Stimulated activated CD8-positive, alpha-beta memory T cell treated with anti-CD3 and anti-CD28 coated beads, Interleukin-7, amount 100 ng/mL, for 1 hour (primary cell): ENCODE measurements at places on chromosomes 11 and 22.

DNA sequence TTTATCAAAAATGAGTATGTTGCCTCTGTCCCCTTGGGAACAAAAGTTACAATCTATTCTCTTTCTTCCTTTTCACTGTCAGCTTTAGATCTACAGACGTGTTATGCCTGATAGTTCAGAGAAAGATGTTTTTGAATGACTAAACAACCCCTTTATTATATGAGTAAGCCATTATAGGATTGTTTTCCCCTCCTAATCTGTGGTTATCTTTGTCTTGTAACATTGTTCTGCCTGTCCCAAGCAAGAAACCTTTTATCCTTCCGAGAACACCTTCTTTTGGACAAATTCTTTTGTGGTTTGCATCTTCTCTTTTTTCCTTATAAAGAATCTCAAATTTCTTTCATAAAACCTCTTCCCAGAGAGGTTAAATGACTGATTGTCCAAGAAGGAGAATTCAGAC is 208.4 kb downstream of the DDX10 start:
- DNase-seq: no peak

- DNase-seq: no peak
Observed at GRCh38 chr22:24025475-24025874, 14.4 kb downstream of the CABIN1 start.

- DNase-seq: no peak
Observed at GRCh38 chr11:118572981-118573550, 857 bp downstream of the ARCN1 start.

DNA sequence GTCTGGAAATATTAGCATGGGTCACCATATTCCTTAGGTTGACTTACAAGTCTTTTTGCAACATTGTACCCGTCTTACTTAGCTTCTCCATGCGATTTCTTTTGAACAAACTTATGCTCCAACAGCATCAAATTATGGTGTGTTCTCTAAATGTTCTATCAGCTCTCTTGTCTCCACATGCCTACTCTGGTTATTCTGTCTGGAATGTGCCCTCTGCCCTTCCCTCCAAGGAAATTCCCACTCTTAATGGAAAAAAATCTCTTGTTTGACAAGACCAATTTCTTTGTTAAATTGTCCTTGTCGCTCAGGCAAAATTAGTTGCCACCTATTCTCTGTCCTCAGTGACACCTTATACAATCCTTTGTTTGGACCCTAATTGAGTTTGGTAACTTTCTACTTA is 522.8 kb upstream of the LUZP2 start:
- no peak for DNase-seq

- DNase-seq: no peak
Observed at GRCh38 chr22:24379536-24379935, 47.9 kb upstream of the ADORA2A start.

DNA sequence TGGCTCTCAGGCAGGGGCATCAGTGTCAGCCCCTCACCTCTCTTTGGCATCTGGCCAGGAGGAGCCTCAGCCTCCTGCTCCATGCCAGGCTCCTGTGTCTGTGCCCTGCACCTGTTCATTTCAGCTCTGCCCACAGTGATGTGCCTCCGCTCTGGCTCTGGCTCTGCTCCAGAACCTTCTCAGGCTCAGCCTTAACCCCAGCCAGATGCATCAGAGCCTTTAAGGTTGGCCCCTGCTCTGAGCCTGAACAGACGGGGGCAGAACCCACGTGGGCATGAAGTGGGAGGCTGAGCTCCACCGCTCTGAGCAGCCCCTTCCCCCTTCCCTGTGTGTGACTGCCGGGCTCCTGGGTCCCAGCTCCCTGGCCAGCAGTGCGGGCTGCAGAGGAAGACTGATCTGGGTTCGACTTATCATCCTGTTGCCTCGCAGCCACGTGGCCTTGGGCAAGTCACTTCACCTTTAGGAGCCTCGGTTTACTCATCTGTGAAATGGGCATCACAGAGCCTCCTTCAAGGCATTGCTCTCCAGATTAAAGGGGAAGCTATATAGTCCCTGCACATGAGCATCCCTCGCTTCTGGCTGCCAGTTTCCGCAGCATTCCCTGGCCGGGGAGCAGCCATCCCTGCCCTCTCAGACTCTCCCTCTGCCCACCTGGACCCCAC is 44.7 kb upstream of the RTL6 start:
- DNase-seq: no peak

DNA sequence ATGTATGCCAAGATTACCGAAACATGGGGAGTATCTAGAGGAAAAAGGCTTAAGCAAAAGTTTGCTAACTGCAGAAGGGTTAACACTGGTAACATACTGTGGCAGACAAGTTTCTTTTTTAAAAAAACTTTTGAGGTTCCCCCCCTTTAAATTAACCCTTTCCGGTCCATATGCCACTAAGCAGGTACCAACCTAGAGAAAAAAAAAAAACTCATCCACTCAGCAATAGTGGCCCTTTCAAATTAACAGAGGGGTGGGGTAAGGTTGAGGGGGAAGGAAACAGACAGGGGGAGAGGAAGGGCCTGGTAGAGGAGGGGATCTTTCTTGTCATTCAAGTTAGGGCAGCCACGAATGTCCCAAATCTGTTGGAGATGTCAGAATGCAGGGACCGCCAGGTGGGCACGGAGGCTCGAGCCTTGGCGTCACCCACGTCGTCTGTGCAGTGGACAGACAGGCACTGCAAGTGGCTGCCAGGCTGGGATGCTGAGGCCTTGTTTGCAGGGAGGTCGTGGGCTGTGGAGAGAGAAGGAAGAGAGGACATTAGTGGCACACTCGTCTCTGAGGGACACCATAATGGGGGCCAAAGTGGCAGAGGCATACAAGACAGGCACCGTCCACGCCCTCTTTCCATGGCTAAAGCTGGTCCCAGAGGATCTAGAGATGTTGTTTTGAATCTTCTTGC is 50.8 kb downstream of the MN1 start:
- DNase-seq: no peak

DNA sequence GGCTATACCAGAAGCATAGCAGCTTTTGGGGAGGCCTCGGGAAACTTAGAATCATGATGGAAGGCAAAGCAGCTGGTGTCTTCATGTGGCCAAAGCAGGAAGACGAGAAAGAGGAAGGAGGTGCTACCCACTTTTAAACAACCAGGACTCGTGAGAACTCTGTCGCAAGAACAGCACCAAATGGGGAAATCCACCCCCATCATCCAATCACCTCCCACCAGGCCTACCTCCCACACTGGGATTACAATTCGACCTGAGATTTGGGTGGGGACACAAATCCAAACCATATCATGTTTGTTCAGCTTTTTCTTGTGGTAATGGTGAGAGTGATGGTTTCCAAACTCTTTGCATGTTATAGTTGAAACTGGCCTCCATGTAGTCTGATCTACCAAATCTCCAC is 32.5 kb upstream of the OR10D3 start:
- DNase-seq: no peak

DNA sequence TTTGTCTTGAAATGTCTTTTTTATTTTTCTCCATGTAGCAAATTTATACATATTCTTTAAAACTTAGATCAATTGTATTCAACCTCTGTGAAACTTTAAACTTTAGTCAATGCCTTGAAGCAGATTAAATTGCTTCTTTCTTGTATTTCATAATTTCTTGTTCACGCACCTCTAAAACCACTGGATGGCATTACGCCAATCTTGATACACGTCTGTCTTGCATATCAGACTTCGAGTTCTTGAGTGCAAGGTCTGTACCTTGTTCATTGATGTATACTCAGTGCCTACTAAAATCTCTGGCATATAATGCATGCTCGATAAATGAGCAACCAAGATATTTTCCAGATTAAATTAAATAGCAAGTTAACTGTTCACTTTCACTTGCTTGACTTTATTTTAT is 236.8 kb downstream of the CASP12 start:
- DNase-seq: no peak

DNA sequence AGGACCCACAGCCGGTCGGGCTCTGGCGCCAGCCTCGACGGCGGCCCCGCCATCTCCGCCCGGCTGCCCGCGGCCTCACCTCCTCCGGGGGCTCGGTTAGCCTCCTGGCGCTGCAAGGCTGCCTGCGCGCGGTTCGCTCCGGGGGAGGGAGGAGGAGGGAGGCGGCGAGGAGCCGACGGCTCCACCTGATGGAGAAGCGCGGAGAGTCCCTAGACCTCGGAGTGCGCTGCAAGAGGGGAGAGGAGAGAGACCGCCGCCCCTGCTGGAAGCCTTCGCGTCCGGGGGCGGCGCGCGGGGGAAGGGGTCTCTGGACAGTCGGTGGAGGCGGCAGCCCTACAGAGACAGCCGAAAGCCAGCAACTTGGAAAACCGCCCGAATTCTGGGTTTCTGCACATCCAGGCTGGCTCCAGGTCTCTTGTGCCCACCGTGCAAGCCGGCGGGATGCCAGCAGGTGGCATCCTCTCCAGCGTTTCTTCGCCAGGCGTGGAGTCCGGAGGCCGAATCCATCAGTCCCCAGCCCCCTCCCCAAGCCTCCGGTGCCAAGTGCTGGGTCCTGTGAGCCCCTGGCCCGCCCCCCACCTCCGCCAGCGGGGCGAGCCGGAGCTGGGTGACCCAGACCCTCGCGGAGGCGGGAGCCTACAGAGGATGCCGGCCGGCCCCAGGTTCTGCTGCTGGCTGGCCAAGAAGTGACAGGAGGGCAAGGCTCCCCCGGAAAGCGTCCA is 2.9 kb upstream of the KIRREL3 start:
- no peak for DNase-seq

DNA sequence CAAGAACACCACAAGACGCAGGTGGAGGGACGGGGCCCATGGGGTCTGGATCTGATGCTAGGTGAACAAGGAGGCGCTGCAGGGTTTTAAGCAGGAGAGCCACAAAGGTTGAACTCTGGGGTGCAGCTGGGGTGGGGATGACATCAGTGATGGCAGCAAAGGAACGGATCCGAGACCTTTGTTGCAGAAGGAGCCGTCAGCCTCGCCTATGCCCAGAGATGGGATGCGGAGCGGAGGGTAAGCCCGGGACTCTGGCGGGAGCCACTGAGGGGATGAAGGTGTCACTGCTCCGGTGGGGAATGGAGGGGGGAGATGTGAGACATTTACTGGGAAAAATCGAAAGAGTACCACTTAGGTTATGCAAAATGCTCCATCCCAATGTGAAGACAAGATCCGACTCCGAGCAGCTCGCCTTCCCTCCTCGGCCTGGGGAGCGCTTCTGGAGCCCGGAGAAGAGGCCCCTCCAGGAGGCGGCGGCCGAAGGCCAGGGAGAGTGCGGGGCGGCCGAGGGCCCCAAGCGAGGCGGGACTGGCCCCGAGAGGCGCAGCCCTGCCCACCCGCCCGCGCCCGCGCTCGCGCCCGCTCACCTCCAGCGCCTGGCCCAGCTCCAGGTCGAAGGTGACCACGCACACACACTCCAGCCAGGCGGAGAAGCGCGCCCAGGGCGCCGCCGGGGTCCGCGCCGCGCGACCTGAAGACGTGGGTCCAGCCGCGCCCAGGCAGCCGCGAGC is 422 bp downstream of the DENND6B start:
- DNase-seq: no peak

GRCh38 chr11:4060182-4060923 is 34.2 kb upstream of the RRM1 start:
- no peak for DNase-seq

- DNase-seq: no peak
Observed at GRCh38 chr11:108364159-108364558, 103.2 kb downstream of the C11orf65 start.

DNA sequence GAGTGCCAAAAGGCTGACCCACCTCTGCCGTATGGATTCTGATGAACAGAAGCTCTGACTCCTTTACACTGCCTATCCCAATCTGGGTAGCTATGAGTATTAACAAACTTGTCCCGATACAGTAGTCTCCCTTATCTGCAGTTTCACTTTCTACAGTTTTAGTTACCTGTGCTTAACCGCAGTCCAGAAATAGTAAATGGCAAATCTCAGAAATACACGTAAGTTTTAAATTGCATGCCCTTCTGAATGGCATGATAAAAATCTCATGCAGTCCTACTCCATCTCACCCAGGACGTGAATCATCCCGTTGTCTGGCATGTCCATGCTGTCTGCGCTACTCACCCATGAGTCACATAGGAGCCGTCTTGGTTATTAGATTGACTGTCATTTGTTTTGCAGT is 68.8 kb downstream of the SNX19 start:
- no peak for DNase-seq

DNA sequence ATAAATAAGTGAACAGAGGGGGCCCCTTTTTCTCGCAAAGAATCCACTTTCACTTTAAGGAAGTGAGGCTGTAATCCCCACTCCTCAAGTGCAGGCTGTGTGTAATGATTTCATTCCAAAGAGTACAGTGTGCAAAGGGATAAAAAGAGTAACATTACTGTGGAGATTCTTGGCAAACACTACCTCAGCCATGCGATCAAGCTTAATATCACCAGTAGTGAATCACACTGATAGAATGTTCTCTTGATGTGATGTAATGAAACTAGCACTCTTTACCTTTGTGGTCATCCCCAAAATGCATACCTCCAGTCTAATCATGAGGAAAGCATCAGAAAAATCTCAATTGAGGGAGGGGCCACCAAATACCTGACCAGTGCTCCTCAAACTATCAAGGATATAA is 246.1 kb upstream of the CHORDC1 start:
- no peak for DNase-seq

DNA sequence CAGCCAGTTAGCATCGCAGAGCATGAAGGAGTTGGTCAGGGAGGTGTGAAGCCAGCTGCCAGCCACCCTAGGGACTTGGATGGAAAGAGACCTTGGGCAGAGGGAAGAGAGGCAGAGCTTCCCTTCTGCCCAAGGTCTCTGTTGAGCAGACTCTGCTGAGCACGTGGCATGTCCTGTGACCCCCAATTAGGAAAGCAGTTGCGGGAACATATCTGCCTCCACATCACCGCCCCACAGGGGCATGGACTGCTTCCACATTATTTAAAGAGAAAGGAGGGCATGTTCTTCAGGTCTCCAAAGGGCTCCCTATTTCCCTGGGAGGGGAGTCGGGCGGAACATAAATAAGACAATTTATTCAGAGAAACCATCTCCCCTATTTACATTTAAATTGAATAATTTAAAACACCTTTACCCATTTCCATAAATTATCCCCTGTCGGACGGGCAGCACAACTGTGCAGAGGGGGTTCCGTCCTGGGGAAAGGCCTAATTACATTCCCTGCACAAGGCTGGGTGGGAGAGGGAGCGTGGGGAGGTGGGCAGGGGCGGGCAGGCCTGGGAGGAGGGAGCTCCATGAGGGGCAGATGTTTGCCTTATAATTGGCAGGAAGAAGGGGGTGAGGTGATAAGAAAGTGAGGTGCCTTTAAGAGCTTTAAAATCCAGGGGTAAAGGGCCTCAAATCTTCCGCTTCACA is 88.8 kb upstream of the THY1 start:
- no peak for DNase-seq

GRCh38 chr11:57905439-57905838 is 118.2 kb upstream of the OR9Q1 start:
- no peak for DNase-seq
